ENCODE measurements at places on chromosomes 1 and 21. TPM values are rescaled to one million over a fixed set of nuclear protein-coding genes. Genes with fewer than 3 reads are reported as not detected.

Gene TBX15
- polyA plus RNA-seq, result not detected

Gene OR2M3
- not detected for polyA plus RNA-seq

Gene CACHD1
- polyA plus RNA-seq, result 5.5 TPM

Gene BMP8B
- polyA plus RNA-seq, result 0.09 TPM

Gene DENND2D
- 421 TPM for polyA plus RNA-seq

Gene CITED4
- 37.9 TPM for polyA plus RNA-seq

Gene C21orf58
- 1.0 TPM for polyA plus RNA-seq

Gene ATP6V1G3
- polyA plus RNA-seq, result not detected

Gene ESRRG
- not detected for polyA plus RNA-seq

Gene AADACL3
- polyA plus RNA-seq, result not detected

Gene CNTN2
- not detected for polyA plus RNA-seq

Gene F13B
- polyA plus RNA-seq, result not detected

Gene AIRE
- 0.14 TPM for polyA plus RNA-seq

Gene KIAA1614
- polyA plus RNA-seq, result 0.03 TPM

DNA sequence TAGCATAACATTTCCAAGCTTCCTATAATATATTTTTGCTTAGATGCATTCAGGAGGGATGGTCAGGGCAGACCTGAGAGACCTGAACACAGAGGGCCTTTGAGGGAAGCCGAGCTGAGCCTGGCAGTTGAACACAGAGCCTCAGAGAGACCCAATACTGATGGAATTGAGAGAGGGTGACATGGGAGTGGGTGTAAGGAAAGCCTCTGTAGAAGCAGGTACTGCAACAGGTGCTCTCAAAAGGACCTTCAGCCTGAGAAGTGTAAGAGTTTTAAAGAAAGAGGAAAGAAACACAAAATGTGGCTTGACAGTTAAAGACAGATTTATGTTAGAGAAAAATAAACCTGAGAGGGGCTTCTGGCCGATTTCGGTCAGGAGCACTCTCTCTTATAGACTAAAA is 73.9 kb upstream of the PGBD5 start:
- no peak for DNase-seq

- no peak for DNase-seq
These were observed 126.2 kb upstream of the DAB1 start for GRCh38 chr1:57550092-57550491.

- DNase-seq, result no peak
These were observed 44.2 kb downstream of the ADAMTS1 start for GRCh38 chr21:26800970-26801431.

DNA sequence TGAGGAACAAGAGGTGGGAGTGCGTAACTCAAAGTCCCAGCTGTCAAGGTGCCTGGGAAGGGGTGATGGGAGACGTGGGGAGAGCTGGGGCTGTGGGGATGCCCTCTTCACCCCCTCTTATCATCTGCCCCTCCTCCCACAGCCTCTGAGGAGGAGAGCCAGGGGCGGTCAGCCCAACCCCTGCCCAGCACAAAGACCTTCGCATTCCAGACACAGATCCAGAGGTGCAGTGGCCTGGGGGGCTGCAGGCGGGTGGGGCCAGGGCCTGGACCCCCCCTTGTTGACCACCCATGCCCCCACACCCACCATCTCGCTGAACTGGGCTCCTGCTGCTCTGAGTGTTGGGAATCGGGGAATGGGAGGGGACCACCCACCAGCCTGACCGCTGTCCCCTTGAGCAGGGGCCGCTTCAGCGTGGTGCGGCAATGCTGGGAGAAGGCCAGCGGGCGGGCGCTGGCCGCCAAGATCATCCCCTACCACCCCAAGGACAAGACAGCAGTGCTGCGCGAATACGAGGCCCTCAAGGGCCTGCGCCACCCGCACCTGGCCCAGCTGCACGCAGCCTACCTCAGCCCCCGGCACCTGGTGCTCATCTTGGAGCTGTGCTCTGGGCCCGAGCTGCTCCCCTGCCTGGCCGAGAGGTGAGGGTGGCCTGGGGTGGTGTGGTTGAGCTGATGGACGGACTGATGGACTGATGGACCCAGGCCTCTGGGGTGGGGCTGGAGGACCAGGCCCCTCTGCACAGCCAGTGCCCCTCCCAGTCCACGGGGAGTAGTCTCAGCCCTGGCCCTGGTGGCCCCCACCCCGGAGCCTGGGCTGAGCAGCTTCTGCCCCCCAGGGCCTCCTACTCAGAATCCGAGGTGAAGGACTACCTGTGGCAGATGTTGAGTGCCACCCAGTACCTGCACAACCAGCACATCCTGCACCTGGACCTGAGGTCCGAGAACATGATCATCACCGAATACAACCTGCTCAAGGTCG is 29.7 kb downstream of the TRIM11 start:
- no peak for DNase-seq

DNA sequence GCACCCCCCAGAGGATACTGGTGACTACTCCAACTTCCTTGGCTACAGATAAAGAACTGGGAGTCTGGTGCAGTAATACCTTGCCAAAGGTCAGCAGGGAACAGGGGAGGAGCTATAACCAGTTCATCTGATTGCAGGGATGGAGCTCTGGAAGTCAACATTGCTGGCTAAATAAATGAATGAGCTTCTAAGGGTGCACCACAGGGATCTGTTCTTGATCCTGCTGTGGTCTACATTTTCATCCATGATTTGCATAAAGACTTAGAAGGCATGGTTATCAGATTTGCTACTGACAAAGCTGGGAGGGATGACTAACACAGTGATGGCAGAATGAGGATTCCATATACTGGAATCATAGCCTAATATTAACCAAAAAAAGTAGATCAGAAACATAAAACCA is 18.3 kb downstream of the PLEKHA6 start:
- DNase-seq, result no peak

DNA sequence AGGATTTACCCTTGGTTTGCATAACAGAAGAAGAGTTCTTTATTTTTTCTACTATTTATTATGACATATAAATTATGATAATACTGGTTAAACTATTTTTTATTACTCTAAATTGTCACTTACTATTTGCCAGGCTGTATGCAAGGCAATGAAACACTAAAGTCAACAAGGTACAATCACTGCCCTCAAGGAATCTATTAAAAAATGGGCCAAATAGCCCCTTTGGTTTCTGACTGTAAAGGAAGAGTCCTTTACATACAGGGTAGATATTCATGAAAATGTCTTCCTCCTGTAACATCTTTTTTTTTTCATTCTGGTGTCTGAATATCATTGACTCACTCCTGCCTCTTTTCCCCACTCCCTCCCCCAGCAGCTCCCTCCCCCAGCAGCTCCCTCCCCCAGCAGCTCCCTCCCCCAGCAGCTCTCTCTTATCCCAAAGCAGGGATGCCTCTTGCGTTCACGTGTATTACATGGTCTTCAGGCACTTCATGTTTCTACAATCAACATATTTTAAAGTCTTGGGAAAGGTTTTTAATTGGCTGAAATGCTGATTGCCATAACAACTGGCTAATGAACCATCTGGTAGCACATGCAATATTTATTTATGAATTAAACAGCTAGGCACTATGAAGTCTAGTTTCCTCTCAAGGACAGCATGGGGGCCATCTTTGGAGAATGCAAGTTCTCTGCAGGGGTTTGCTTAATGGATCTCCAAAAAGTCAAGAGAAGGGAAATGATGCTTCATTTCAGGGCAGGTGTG is 400.4 kb upstream of the PLXNA2 start:
- DNase-seq, result no peak

DNA sequence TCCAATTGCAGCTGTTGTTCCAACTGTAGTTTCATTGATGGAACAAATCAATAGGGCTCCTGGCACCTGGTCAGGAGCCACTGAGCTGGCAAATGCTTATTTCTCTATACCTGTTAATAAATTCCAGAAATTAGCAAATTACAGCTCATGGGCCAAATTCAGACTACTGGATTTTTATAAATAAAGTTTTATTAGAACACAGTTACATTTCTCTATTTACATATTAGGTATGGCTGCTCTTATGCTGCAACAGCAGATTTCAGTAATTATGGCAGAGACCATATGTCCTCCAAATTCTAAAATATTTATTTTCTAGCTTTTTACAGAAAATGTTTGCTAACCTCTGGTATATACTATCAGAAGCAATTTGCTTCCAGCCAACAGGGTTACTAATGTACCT is 47.8 kb downstream of the DUSP10 start:
- no peak for DNase-seq

DNA sequence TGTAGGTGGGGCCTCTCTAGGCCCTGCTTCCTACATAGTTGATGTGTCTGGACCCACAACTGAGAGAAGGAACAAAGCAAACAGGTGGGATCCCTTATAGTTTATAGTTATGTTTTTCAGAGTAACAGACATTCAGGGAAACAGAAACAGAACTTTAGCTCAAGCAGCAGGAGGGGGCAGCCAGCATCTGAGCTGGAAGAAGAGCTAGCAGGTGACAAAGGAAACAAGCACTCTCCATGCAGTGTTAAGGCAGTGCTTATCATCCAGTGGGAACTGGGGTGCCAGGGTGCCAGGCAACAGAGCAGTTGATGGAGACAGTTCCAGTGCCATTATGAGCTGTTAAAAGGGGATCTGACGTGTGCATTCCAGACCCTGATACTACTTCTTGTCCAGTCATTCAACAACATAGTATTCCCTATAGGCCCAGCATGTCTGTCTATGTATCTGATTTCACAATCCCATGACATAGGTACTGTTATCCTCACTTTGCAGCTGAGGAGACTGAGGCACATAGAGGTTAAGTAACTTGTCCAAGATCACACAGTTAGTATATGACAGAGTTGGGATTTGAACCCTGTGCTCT is 13.5 kb downstream of the HIVEP3 start:
- DNase-seq, result no peak

DNA sequence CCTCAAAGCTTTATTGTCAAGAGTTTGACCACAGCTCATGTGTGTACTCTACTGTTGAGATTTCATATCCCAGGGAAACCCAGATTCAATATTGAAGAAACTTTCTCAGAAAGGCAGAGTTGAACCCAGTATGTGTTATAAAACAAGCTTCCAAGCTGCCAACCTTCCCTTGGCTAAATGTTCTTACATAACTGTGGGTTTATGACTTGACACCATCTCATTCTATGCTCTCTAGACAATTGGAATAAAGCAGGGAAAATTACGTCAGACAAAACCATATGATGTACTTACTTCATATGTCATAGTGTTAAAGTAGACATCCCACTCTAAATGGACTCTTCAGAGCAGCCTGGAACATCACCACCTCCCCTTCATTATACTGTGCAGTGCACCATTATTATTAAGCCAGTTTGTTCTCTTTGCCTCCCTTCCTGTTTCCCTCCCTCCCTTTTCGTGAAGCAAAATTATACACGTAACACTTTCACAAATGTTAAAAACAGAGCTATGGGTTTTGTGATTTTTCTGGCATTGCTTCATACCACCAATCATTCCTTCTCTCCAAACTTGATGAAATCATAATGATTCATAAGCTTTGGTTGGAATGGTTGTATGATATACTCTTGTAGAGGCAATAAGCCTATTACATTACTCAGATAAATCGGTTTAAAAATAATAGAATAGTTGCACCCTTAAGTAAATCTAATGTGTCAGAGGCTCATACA is 507.2 kb downstream of the LTN1 start:
- no peak for DNase-seq

DNA sequence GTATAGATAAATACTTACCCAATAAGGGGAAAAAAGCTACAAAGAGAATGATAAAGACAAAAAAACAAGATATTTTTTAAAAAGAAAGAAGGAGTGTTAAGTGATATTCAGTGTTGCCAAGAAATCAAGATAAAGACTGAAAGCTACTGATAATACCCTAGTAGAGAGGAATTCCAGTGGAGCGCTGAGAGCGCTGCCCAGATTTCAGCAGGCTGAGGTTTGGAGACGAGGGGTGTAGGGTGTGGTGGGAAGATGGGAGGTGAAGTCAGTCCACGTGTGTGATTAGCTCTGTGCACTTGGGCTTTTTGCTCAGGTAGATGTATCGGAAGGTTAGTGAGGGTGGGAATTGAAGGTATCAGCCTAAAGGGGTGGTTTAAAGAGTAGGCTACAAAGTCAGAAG is 47.8 kb downstream of the FMN2 start:
- DNase-seq, result no peak

DNA sequence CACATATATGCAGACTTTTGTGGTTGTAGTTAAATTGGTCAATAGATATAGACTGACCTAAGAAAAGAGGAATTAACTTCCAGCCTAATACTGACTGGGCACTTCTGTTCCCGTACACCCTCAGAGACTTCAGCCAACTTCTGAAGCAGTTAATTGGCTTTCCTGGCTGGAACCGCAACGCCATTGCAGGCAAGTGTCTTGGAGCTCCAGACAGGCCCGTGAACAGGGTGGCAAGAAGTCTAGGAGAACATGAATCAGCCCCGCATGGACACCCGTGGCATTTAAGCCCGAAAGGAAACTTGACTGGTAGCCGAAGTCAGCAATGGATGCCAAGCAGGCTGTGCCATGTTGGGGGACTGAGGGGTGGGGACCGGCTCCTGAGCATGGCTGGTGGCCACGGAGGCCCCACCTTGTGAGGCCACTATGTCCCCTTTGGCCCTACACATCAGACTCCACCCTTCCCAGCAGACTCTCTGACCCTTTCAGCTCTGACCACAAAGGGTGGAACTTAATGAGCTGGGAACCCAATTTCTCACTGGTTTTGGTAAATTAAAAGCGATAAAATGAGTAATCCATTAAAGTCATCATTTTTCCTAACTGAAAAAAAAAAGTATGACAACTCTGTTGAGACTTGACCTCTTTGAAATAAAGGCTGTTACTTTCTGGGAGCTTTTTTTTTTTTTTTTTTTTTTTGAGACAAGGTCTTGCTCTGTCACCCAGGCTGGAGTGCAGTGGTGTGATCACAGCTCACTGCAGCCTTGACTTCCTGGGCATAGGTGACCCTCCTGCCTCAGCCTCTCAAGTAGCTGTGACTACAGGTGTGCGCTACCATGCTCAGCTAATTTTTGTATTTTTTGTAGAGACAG is 54.1 kb downstream of the RUNX1 start:
- no peak for DNase-seq

GRCh38 chr1:26164036-26164860 is 4.5 kb downstream of the C1orf232 start:
- peak; percentile 30 for DNase-seq

DNA sequence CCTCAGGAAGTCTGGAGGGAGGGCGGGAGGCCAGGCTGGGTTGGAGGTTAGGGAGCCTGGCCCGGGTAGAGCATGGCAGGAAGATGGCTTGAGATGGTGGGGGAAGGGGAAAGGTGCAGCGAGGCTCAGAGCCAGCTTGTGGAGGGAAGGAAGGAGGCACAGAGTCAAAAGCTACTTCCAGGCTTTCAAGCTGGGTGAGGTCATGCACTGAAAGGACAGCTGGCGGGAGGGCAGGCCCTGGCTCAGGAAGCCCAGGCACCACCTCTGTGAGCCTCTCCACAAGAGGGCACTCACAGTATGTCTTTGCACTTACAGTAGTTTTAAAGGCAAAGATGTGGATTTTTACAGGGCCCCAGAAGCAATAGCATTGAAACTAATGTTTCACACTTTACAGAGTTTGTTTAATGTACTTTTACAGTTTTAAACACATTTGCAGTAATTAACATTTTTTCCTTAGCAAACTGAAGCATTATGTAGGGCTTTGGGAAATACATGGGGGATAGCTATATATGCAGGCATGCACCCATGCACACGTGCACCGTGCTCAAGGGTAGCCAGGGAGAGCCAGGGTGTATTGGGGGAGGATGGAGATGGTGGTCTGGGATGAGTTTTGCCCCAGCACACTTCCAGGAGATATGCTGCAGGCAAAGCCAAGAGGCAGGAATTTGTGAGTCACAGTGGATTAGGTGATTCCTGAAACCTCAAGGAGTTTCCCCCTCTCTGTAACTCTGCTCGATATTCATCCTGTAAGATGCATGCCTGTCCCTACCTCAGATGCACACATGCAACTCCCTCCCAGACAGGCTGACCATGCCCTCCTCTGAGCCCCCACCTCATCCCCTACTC is 6.1 kb upstream of the ADAM15 start:
- peak; percentile 58 for DNase-seq

Data from naive thymus-derived CD4-positive, alpha-beta T cell (primary cell).